Stimulated activated CD4-positive, alpha-beta T cell treated with anti-CD3 and anti-CD28 coated beads, TNF-alpha, amount 100 ng/mL, for 4 hours (primary cell): ENCODE measurements at places on chromosomes 12 and 14.

GRCh38 chr12:19752712-19753111 lies 313.4 kb downstream of the AEBP2 start:
- no peak for DNase-seq

DNA sequence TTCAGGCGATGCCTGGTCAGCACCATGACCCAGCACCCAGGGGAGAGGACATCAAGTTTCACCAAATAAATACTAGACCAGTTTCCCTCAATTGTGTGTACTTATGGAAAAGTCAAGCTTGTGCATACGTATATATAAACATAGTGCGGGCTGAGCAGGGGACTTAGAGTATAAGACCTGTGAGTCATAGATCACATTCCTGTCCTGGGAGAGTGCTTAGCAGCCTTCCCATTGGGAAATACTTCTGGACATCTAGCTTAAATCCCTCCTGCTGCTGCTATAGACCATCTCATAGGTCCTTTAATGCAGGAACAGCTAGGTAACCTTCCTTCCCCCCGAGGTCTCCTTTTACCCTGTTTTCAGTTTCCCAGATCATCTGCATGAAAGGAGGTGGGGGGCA lies 51.9 kb downstream of the PRMT8 start:
- no peak for DNase-seq

GRCh38 chr14:58717813-58718212 lies 80.1 kb downstream of the DACT1 start:
- no peak for DNase-seq

DNA sequence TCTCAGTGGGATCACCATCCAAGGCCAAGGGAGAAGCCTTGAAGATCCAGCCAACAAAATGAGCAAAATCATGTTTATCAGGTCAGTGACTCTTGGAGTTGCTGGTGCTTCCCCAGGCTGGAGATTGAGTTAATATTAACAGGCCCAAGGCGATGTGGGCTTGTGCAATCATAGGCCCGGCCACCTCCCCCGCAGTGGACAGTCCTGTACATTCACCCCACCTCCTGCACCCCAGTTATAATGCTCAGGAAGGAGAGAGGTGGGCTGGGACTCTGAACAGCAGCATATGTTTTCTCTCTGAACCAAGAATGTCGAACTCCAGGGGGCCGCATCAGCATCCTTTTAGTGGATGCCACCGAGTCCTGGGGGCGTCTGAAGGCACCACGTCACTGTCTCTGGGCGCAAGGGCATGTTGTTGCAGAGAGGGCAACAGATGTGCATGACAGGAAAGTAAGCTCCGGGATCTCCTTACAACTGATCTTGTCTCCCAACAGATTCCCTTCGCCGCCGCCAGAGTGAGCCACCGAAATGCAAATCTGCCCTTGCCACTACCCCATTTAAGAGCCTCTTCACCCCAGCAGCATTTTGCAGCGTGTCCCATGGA lies 32.2 kb upstream of the SERPINA6 start:
- DNase-seq = no peak

DNA sequence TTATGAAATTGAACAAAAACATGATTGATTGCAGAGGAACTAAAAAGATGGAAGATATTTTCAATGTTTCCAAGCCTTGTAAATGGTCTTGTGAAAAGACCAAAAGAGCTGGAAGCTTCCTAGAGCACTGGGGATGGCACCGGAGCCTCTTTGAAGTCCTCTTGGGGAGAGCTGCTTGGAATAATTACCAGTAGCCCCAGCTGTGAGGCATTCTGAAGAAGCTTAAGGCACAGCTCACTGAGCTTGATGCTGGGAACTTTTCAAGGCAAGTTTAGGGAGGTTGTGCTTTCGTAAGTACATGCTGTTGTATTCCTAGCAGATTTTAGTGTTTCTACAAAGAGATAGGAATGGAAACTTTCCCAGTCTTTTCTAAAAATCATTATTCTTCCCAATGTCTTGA lies 13.9 kb downstream of the PDZRN4 start:
- no peak for DNase-seq

- DNase-seq = no peak
Observed at GRCh38 chr12:80924437-80924836, 13.3 kb downstream of the LIN7A start.

DNA sequence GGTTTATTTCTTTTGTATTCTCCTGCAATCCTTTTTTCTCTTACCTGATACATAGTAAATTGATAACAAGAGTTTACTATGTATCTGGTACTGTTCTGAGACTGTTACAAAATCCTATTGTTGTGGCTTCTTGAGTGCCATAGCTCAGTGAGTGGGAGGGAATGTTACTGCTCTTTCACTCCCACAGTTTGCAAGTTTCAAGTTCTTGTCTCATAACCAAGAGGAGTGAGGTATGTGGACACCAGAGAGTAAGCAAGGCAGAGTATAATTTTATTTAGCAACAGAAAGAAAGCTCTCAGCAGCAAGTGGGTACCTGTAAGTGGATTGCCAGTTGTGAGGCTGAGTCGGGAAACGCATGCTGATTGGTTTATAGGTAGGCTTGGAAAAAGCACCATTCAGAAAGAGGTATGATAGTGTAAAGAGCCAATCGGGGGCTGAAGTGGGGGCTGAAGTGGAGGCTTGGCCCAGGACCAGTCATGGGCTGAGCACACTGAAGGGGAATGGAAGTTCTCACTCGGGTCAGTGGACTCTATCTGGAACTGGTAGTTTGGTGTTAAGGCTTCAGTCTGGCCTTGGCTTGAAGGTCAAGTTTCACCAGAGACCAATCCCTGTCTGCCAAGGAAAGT lies 850.8 kb downstream of the TMTC2 start:
- no peak for DNase-seq

DNA sequence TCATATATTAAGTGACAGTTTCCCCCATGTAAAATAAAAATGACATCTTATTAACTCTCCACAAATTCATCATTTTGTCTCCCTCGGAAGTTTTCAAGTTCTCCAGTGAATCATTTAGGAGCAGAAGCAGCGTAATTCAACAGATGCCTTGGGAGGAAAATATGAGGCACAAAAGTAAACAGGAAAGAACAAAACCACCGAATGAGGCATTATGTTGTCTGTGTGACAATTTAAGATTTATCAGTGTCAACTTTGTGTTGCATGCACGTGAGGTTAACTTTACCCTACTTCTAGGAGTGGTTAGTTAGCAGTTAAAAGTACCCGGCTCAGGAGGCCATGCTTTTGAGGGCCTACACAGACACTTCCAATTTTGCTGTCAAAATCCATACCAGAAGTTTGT lies 258.6 kb downstream of the IPO8 start:
- no peak for DNase-seq

GRCh38 chr14:78997811-78998210 lies 827.6 kb downstream of the NRXN3 start:
- DNase-seq = no peak

DNA sequence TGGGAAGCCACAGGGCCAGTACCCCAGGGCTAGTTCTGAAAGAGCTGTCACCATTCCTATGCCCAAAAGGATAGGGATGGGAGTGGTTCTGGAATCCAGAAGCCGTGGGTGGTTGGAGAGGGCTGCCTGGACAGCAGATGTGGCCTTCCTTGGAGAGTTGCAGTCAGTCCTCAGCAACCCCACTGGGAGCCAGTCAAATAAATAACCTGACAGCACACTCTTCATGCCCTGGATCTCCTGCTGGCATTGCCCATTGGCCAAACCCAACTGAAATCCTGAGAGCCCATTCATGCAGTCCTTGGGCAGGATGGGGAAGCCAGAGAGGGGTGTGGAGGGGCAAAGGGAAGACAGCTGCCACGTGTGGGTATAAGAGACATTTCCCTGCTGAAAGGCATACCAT lies 128.2 kb downstream of the PTPN11 start:
- DNase-seq = no peak

GRCh38 chr14:26332966-26333365 lies 264.9 kb downstream of the NOVA1 start:
- DNase-seq = no peak

- no peak for DNase-seq
Observed at GRCh38 chr14:55976219-55976618, 142.0 kb upstream of the PELI2 start.

GRCh38 chr12:26736563-26737486 lies 96.2 kb downstream of the ITPR2 start:
- DNase-seq = no peak

GRCh38 chr12:107287436-107288413 lies 194.4 kb upstream of the CRY1 start:
- no peak for DNase-seq

- no peak for DNase-seq
Observed at GRCh38 chr14:80213602-80214001, 2.3 kb upstream of the DIO2 start.

DNA sequence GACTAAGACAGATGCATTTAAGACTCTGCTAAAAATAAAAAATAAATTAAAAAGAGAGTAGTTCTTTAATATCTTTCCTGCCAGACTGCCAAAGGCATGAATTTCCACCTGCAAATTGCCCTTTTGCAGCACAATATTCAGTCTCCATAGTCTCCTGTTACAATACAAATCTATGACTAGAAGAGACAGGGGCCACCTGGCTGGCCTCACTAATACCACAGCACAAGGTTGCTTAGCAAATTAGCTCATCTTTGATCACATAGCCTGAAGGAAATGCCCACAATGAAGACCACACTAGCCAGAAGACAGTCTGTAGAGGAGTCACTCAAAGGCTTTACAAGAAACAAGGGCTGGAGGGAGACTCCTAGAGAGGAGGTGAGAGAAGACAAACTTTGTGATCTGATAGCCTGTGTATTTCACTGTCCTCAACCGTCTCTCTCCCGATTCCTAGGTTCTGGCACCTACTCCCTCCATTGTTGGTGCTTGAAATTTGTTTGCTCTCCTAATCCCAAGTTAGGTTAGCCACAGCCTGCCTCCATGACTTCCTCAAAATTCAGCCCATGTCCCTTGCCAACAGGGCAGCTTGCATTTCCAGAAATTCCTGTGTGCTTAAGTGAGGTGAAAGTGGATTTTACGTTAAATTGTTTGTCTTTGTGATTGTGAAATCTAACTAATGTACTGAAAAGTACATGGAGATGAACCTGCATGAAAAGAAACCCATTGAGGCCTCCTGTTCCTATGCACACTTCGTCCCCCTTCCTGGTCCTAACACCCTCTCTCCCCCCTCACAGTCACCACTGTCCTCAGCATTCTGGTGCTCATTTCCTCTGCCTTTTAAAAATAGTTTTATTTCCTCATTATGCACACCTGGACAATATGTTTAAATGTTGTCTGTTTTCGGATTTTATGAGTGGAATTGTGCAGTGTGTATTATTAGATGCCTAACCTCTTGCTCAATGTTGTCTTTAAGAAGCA lies 88.7 kb upstream of the PLXNC1 start:
- no peak for DNase-seq

- peak; percentile 59 for DNase-seq
Observed at GRCh38 chr12:107320033-107320928, 226.9 kb upstream of the CRY1 start.

- DNase-seq = no peak
Observed at GRCh38 chr14:100278702-100279101, 27.5 kb downstream of the SLC25A29 start.

DNA sequence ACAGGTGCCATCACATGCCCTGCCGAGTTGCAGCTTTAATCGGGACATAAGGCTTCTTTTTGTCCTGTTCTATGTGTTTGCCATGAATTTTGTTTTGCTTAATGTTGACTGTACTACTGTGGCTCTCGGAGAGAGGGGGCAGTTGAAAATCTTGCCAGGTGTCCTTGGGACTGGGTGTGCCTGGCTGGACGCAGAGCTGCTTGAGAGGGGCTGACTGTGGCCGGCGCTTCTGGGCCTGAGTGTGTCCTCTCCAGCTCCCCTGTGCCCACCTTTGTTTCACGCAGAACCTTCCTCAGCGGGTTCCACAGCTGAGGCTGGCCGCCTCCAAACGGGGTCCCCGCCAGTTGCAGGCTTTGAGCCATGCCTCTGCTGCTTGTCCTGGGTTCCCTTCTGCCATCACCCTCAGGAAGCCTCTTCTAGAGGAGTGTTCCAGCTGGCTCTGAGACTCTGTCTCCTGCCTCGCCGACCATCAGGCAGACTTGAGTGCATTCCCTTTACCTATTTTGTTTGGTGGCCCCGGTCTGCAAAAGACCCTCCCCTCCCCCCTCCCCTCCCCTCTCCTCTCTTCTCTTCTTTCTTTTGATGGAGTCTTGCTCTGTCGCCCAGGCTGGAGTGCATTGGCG lies 49.7 kb downstream of the DDX51 start:
- no peak for DNase-seq

GRCh38 chr12:105567061-105567460 lies 236.6 kb downstream of the C12orf75 start:
- no peak for DNase-seq

GRCh38 chr12:68279227-68280054 lies 26.0 kb upstream of the IL22 start:
- DNase-seq = no peak

- DNase-seq = no peak
Observed at GRCh38 chr12:56713345-56713744, 11.8 kb downstream of the NACA start.

DNA sequence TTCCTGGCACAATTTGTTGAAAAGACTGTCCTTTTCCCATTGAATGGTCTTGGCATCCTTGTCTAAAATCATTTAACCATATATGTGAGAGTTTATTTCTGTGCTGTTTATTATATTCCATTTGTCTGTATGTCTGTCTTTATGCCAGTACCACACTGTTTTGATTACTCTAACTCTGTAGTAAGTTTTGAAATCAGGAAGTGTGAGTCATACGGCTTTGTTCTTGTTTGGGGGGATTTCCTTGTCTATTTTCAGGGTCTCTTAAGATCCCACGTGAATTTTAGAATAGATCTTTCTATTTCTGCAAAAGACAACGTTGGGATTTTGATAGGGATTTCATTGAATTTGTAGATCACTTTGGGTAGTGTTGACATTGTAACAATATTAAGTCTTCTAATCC lies 88.5 kb downstream of the MYRFL start:
- no peak for DNase-seq

DNA sequence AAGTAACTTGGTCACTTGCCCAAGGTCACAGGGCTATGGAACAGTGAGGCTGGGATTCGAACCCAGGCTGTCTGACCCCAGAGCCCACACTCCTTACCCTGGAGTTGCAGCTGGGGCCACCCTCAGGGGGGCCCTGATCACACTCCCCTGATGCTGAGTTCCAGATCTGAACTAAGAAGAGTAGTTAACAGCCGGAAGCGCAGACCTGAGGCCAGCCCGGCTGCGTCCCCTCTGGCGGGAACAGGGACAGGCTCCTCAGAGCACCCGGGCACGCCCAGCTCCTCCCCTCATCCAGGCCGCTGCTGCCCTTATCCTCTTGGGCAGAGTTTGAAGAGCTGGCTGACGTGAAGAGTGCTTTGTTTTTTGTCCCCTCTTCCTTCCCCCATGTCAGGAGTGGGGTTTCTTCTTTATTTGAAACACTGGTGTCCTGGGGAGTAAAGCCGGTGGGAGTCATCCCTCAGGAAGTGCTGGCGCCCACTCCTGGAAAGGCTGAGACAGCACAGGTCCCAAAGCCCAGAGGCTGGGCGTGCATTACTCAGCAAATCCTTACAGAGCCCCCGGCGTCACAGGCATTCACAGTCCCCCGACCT lies 8.7 kb downstream of the PHB2 start:
- DNase-seq = no peak
